ENCODE measurements at places on chromosomes 4 and X.

DNA sequence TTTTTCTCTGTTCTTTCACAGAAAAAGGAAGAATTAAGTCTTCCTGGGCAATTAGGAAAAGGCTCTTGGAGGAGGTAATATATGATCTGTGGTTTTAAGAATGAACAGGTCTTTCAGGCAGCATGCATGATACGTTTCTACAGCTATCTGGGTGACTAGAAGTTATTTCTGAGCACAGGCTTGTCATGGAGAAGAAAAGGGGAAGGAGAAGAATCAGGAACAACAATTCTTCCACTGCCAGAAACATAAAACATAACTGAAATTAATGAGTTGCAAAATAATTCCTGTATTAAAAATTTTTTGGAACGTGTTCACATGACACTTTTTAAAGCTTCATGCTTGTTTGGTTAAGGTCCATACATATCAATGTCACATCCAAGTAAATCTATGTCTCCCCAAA is 17.7 kb upstream of the STIM2 start:
- no peak for DNase-seq

DNA sequence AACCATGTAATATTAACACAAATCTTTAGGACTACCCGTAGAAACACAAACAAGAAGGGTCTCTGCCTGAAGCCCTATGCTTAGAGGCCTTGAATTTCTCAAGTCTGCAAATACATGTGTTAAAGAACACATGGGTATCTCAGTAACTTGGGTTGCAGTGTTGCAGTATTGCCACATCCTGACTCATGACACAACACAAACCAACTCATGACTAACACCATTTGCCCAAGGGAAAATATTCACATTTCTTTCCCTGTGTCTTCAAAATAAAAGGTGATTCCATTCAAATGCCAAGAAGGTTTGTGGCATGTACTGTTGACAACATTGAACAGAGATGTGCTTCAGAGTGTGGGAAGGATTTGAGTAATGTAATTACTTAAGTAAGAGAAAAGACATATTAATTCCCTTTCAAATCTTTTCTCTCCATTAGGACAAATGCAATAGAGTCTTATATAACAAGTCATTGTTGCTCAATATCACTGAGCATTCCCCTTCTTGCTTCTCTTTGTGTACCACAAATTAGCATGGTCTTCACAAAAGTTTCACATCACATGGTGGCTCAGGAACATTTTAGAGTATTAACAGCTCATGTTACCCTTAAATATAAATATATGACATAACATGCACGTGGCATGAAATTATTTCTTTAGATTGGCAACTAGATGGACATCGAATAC is 487.1 kb downstream of the STPG2 start:
- DNase-seq: no peak

- no peak for DNase-seq
These were observed 81.3 kb upstream of the SCML1 start for GRCh38 chrX:17656035-17656418.

DNA sequence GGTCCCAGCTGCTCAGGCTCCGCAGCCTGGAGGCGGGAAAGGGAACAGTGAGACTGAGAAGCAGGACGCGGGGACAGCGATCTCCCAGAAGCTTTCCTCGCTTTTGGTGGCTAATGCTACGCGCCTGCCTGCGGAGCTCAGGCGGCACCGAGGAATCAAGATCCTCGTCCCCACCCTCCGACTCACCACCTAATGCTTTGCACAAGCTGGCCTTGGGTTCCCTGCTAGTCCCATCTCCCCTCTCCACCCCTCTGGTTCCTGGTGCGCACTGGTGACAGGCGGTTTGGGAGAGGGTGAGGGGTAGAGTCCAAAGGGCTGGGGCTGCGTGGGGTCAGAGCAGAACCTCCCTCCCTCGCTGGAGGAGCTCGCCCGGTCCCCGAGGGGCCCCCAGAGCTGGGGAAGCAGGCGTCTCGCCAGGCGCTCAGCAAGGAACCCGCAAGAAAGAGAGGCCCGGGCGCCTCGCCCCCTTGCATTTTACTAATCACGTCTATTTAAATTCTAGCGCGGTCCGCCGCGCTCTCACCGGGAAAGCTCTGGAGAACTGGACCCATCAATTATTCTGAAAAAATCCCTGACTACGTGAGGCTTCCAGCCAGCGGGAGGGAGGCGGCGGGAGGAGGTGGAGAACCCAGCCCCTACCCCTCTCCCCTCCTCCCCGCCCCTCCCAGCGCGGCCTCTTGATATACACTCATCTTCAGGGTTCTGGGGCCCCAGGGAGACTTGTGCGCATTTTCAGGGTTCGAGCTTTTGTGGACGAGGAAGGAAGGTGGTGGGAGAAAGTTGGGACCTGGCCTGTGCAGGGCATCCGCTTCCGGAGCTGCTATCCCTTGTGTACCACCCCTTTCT is 9.1 kb downstream of the POU4F2 start:
- no peak for DNase-seq

GRCh38 chr4:131441004-131441688 is 1707.9 kb upstream of the PCDH10 start:
- peak; percentile 73 for DNase-seq

- DNase-seq: no peak
These were observed 10.0 kb upstream of the LNX1 start for GRCh38 chr4:53601251-53601764.

- DNase-seq: no peak
These were observed 201.9 kb upstream of the AGTR2 start for GRCh38 chrX:115968436-115969252.

DNA sequence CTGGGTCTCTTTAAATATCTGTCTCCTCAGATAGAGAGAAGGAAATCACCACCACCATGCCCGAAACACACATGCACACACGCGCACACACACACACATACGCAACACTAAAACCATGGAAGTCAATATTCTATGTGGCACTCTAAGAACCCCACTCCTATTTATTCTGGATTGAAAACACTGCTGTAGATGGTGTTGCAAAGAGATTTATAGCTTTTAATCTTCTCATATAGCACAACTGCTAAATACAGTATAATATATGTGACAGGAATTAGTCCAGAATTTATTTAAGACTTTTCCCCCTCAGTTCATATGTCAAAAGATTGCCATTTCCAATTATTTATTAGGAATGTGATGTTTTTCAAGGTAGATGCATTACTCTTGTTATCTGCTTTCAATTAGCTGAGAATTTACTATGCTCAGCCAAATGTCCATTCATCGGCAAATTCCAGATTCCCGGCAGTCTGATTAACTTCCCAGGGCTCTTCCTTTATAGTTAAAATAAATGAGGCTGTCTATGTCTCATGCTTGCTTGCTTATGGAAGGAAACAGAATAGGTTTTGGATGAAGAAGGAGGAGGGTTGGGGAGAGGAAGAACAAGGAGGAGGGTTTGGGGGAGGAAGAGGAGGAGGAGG is 115.4 kb upstream of the NDP start:
- DNase-seq: no peak

- no peak for DNase-seq
These were observed 568 bp downstream of the HTT start for GRCh38 chr4:3074846-3075651.

Measured in cardiac septum (tissue), 1 donor.